ENCODE measurements at places on chromosomes 2 and 18.

- no peak for DNase-seq
These were observed 72.2 kb downstream of the CCDC93 start for GRCh38 chr2:117941693-117942092.

- no peak for DNase-seq
These were observed 1.5 kb upstream of the ASNSD1 start for GRCh38 chr2:189659734-189660133.

GRCh38 chr2:119251652-119252051, 28.0 kb downstream of the STEAP3 start:
- no peak for DNase-seq

GRCh38 chr18:7924616-7925015, 357.5 kb downstream of the PTPRM start:
- DNase-seq: no peak

DNA sequence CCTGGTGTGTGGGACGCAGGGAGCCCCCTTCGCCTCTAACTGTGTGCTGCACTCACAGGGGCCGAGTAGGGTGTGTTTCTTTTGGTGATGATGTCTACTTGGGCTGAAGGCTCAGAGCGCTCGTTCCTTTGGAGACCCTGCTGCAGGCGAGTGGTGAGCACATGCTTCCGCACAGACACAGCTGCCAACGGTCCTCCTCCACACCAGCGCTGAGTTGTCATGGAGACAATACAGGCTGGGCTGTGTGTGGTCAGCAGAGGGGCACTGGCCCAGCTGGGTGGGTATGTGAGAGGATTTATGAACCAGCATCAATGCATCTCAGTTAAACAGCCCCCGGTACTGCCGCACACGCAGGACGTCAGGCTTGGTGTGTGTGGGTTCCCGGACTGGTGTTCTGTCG, 143.5 kb downstream of the SH3RF3 start:
- DNase-seq: no peak

DNA sequence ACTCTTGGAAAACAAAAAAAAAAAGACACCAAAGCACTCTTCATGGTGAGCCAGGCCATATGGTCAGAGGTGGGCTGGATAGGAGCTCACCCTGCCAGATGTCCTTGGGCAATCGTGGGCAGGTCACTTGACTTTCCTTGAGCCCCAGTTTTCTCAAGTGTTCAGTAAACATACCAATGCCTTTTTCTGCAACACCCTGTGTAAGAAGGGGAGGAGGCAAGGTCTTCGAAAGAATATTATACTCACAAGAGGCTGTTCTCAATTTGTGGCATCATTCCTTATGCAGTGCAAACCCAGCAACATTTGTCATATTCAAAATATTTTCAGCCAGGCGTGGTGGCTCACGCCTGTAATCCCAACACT, 22.9 kb upstream of the TMEM87B start:
- DNase-seq: no peak

GRCh38 chr2:4840791-4841190, 851.4 kb upstream of the SOX11 start:
- DNase-seq: no peak

- DNase-seq: peak; percentile 72
These were observed 45.6 kb upstream of the SLC1A4 start for GRCh38 chr2:64943387-64944150.

DNA sequence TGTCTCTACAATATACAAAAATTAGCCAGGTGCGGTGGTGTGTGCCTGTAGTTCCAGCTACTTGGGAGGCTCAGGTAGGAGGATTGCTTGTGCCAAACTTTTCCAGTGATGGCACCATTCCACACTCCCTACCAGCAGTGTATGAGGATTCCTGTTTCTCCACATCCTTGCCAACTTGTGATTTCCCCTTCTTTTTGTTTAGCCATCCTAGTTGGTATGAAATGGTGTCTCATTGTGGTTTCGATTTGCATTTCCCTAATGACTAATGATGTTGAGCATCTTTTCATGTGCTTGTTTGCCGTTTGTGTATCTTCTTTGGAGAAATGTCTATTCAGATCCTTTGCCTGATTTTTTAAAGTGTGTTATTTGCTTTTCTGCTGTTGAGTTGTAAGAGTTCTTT, 41.0 kb downstream of the EPB41L5 start:
- DNase-seq: no peak

GRCh38 chr2:206859330-206859739, 80.0 kb upstream of the CPO start:
- DNase-seq: no peak

DNA sequence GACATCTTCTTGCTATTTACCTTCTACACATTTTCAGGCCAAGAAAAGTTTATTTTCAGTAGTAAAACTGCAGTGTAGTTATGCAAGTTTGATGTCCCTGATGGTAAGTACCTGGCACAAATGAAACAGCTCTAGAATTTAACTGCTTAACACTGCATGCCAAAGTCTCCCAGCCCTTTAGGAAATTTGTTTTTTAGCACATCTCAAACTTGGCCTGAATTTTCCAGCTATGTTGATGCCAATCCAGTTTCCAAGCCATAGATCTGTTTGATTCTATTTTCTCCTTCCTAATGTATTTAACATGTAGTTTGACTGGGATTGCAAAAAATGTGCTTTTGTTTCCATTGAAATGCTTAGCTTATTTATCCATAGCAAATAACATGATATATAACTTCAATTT, 29.3 kb upstream of the ZNF385B start:
- no peak for DNase-seq

DNA sequence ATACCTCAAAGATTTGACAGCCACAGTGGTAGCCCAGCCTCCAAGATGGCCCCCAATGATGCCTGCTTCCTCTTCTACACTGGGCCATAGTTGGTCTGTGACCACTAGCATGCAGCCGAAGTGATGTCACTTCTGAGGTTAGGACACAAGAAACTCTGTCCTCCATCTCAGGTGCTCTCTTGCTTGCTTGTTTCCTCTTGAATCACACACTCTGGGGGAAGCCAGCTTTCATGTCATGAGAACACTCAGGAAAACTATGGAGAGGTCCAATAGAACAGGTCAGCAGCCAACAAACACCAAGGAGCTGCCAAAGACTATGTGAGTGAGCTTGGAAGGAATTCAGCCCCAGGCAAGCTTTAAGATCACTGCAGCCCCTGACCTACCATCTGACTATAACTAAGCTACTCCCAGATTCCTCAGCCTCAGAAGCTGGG, 3.3 kb upstream of the ADAM17 start:
- DNase-seq: peak; percentile 81

DNA sequence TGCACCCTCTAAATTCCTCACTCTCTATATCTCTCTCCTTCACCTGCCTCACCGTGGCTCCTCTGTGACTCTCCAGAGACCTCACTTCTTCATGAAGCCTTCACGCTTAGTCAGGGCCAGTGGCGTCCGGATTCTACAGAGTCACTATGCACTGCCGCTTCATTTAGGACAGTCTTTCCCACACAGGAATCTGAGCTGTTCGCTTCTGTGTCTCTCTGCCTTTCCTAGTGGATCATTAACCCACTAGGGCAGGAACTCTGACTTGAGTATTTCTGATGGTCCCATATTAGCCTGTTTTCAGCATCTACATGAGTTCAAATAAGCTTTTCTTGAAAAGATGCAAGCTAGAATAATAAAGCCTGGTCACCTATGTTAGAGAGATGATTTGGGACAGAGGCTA, 180.2 kb upstream of the DOK6 start:
- no peak for DNase-seq

DNA sequence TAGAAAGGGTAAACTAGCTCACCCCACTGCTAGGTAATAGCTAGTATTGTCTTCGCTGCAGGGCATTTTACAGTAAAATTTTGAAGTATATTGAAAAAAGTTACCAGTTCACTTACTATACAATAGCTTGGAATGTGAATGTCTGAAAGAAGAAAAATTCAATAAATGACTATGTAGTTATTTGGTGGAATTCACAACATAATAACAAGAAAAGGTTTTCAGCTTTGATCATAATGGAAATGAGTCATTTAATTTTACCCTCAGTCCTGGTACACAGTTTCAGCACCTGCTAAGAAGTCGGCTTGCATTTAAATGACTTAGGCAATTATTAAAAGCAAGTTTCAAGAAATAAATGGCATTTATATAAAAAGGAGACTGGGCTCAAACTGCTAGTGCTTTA, 90.4 kb downstream of the NUP35 start:
- DNase-seq: no peak

- DNase-seq: no peak
These were observed 31.3 kb downstream of the CD226 start for GRCh38 chr18:69916412-69916811.

GRCh38 chr2:70123051-70123828, 36.0 kb downstream of the PCBP1 start:
- no peak for DNase-seq

- DNase-seq: no peak
These were observed 195.4 kb upstream of the RMP24 start for GRCh38 chr18:35777039-35777438.

GRCh38 chr2:65380255-65380654, 52.1 kb downstream of the SPRED2 start:
- DNase-seq: no peak

- peak; percentile 3 for DNase-seq
These were observed 15.1 kb downstream of the PLCD4 start for GRCh38 chr2:218622606-218623365.

DNA sequence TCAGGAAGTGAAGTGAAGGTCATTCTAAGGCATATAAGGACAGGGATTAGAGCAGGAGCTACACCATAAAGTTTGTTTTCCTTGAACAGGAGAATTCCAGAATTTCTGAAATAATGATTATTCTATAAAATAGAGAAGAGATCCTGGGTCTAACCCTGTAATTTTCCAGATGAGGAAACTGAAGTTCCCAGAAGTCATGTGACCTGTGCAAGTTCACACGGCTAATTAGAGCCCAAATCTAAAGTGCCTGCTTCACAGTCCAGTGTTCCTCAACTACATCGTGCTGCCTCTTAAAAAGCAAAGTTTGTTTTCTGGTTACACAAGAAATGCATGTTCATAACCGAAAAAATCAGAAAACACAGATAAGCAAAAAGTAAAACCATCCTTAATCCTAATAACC, 34.9 kb downstream of the PLB1 start:
- no peak for DNase-seq

DNA sequence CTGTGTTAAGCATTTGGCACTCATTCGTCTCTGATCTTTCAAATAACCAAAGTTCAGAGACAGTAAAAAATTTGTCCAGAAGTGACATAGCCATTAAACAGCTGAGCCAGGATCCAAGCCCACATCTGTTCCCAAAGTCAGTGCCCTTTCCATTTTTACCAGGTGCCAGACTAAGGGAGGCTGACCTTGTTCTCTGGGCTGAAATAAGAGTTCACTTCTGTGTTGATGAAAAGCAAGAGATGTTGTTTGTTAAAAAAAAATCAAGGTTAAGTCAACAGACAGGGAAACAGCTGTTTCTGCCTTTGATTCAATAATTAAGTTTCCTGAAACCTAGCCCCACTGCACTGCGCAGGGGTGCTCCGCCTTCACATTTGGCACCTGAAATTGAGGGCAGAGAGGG, 117.1 kb downstream of the PRKRA start:
- no peak for DNase-seq

GRCh38 chr2:233199870-233200269, 51.6 kb upstream of the ATG16L1 start:
- DNase-seq: no peak

DNA sequence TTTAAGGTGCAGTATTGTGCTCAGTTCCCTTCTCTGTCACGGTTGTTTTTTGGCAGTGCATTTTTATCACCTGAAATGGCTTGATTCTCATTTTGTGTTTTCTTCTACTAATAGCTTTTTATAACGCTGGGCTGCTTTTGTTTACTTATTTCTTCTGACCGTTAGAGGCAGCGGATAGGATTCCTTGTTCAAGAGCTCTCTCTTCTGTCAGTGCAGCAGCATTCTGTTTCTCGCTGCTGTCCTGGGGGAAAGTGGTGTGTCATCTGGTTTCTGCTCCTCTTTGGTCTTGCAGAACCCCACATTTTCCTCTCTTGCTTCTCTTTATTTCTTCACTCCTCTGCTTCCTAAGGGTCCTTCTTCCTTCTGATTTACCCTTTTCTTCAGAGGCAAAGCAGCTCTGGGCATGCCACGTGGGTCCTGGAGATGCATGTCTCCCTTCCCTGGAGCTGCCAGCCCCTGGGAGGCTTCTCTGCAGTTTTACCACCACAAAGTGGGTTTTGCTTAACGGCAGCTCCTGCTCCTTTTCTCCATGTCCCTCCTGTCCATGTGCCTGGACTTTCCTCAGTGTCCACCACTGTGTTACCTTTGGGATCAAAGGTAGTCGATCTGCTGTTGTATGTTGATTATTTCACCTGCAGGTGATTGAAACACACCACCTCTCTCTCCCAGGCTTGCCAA, 47.3 kb upstream of the SNTG2 start:
- DNase-seq: no peak

DNA sequence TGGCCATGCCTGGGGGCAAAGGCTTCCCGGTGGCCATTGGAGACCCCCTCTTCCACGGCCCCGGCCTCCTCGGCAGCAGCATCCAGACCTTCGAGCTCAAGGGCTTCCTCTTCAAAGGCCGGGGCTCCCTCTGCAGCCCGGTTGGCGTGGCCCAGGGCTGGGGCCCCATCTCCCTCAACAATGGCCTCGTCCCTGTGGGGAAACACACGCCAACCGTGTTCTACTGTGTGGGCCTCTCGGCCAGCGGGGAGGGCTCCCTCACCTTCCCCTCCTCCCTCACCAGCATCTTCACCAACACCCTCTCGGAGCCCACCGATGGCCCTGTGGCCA, 2.7 kb downstream of the RTP5 start:
- no peak for DNase-seq

GRCh38 chr18:50161597-50162205, 33.2 kb downstream of the MYO5B start:
- no peak for DNase-seq

DNA sequence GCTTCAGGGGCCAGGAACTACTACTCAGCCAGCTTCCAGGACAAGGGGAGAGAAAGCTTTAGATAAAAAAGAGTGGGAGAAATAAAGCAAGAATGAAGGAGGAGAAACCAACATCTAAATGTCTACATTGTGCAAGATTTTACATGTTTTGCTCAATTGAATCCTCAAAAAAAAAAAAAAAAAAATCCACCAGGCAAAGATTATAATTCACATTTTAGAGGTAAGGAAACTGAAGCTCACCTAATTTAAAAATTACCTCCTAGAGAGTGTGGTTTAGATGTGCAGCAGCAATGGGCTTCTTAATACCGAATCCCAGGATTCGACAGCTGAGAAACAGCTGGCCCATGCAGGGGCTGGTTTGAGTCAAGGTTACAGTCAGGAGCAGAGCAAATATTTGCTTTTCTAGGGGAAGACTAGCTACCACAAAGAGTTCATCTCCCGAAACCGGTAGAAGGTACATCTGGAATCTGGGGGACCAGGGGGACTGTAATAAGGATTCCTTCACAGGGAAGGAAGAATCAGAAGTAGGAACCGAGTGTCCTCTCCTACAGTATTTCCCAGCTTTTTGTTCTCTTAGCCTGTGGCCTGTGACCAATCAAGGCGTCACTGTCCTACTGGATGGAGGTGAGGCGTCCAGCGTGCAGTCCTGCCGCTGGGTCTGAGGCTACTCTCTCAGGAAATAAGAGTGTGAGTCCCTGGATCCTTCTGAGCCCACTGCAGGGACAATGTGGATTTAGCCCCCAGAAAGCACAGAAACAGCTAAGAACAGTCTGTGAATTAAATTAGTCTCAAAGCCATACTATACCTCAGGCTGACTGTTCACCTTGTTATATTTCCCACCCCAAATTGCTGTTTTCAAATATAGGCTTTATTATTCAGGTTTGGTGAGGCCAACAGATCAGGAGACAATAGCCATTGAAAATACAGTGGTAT, 42.3 kb downstream of the IL1R2 start:
- no peak for DNase-seq

- DNase-seq: no peak
These were observed 418.3 kb upstream of the SPHKAP start for GRCh38 chr2:228599781-228600180.

GRCh38 chr2:240921995-240922244, 15.8 kb downstream of the CROCC2 start:
- DNase-seq: no peak

GRCh38 chr2:180227461-180227860, 220.4 kb upstream of the CWC22 start:
- no peak for DNase-seq
